Activated CD4-positive, alpha-beta T cell treated with anti-CD3 and anti-CD28 coated beads, Interleukin-2, amount 10 ng/mL, durations not matched to agents 24 days and 14 days (primary cell): ENCODE measurements at places on chromosomes 2 and 18. TPM values are rescaled to one million over a fixed set of nuclear protein-coding genes. Genes with fewer than 3 reads are reported as not detected.

The ATP5MC3 gene
- total RNA-seq = 405 and 414 TPM in 2 replicates

The CLEC4F gene
- total RNA-seq = not detected in 2 replicates

DNA sequence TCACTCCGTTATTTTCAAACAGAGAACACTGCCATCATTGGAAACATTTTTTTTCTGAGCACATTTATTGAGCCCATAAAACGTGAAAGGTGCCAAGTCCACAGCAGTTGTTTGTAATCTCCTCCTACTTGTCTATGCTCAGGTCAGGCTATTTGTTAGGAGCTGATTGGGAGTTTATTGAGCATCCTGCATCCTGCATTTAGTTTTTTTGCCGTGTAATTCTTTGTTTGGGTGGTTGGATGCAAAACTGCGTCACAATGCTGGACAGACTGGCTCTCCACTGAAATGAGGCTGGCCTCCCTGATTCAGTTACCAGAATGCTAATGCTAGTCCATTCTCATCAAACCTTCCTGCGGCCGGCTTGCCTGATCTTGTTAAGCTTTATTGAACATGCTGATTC, 71.4 kb downstream of the RAPGEF4 start:
- H3K27ac ChIP-seq = no peak overlapping the region
- no peak overlapping the region for H3K4me3 ChIP-seq
- peaks cover 6% of the 10 kb centered on the region for H3K27me3 ChIP-seq
- no peaks in the 10 kb centered on the region for H3K36me3 ChIP-seq
- no peaks in the 10 kb centered on the region for H3K4me1 ChIP-seq

DNA sequence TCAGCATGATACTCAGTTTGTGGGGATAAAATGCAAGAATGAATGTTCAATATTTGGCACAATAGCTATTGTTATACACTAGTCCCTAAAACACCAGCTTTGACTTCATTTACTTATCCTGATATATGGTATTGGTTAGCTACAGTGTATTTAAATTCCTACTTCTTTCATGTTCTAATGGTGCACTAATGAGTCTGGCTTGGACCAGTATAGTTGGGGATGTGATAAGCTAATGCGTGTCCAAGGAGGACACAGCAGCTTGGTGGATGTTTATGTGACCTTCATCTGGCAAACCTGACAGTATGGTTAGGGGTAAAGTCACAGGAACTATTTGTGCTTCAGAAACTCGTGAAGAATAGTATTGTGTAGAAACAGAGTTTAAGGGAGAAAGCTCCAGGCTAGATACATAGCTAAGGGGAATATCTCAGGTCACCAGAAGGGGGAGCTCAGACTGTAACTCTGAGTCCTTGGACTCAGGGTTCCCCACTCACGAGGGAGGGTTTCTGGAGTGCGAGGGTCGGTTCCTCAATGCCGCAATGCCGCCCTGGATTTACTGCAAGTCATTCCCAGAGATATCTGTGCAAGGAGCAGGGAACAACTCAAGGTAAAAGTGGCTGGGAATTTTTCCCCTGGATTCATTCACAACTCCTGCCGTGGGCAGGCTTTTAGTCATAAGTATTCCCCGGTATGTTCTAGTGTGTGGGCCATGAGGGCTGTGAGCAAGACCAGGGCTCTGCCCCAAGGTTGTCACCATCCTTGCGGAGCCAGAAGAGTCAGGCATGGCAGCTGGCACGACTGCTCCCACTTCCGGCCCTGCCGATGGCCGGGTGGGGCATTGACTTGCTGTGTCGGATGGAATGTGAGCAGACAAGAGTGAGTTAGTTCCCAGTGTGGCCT, 14.5 kb downstream of the IL1R2 start:
- DNase-seq = peak; percentile 78
- H3K4me1 ChIP-seq = peaks cover 10% of the 10 kb centered on the region
- peaks cover 7% of the 10 kb centered on the region for H3K27me3 ChIP-seq
- H3K36me3 ChIP-seq = peaks cover 3% of the 10 kb centered on the region

- no peak overlapping the region for H3K4me3 ChIP-seq
- H3K4me1 ChIP-seq = no peaks in the 10 kb centered on the region
- no peaks in the 10 kb centered on the region for H3K36me3 ChIP-seq
- no peak for DNase-seq
- no peak overlapping the region for H3K27ac ChIP-seq
- peaks cover 14% of the 10 kb centered on the region for H3K27me3 ChIP-seq
Measured at GRCh38 chr2:98374286-98374685, 28.0 kb downstream of the CNGA3 start.

DNA sequence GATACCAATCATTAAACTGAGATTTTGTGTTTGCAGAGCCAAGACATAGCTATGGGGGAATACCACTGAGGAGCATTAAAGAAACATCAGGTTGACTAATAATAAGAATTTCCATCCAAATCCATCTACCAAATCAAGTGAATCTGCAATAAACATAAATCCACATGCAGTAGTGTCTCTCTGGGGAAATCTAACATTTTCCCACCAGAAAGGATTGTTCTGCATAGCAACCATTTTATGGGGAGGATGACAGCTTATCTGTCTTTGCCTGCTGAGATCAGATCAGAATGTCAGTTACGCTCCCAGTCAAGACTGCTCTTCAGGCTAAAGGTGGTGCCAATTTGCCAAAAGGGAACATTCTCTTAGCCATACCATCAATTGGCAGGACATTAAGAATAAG, 1098.9 kb upstream of the CHAC2 start:
- H3K27ac ChIP-seq = no peak overlapping the region
- H3K36me3 ChIP-seq = no peaks in the 10 kb centered on the region
- no peaks in the 10 kb centered on the region for H3K4me1 ChIP-seq
- H3K27me3 ChIP-seq = no peaks in the 10 kb centered on the region
- DNase-seq = no peak

- H3K4me1 ChIP-seq = no peaks in the 10 kb centered on the region
- no peaks in the 10 kb centered on the region for H3K36me3 ChIP-seq
Measured at GRCh38 chr18:8724452-8724851, 19.1 kb downstream of the MTCL1 start.
